Sigmoid colon (tissue), 7 donors: ENCODE measurements at places on chromosomes 7 and 10. TPM values are rescaled to one million over a fixed set of nuclear protein-coding genes. Genes with fewer than 3 reads are reported as not detected.

DNA sequence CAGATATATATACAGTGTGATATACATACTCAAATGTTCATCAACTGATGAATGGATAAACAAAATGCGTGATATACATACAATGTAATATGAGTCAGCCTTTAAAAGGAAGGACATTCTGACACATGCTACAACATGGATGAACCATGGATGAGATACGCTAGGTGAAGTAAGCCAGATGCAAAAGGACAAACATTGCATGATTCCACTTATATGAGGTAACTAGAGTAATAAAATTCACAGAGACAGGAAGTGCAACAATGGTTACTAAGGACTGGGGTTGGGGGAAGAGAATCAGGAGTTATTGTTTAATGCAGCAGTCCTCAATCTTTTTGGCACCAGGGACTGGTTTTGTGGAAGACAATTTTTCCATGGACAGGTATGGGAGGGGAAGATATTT, 47.3 kb upstream of the PIK3AP1 start:
- DNase-seq: no peak

DNA sequence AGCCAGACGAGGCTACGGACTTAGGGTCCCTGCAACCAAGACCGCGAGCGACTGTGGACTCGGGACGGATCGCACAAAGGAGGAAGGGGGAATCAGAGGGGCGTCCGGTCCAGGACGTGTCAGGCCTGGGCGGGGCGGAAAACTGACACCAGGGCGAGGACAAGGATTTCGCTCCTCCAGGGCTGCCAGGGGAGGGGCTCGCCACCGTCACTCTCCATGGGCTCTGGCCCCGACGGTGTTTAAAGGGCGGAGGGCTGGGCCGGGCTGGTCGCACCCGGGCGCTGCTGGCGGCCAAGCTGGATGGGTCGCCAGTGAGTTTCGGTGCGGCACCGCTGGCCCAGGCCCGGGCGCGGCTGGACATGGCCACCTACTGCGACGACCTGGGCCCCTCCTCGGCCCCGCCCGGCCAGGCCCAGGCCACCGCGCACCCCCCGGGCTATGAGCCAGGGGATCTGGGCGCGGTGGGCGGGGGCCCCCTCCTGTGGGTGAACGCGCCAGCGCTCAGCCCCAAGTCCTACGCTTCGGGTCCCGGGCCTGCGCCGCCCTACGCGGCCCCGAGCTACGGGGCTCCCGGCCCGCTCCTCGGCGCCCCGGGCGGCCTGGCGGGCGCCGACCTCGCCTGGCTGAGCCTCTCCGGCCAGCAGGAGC, at the start of gene FOXI2:
FOXI2 (plus strand) TSS at position 271 of the 648 bp plus-strand sequence; CDS start at position 360, 89 bp downstream.
- DNase-seq: no peak

DNA sequence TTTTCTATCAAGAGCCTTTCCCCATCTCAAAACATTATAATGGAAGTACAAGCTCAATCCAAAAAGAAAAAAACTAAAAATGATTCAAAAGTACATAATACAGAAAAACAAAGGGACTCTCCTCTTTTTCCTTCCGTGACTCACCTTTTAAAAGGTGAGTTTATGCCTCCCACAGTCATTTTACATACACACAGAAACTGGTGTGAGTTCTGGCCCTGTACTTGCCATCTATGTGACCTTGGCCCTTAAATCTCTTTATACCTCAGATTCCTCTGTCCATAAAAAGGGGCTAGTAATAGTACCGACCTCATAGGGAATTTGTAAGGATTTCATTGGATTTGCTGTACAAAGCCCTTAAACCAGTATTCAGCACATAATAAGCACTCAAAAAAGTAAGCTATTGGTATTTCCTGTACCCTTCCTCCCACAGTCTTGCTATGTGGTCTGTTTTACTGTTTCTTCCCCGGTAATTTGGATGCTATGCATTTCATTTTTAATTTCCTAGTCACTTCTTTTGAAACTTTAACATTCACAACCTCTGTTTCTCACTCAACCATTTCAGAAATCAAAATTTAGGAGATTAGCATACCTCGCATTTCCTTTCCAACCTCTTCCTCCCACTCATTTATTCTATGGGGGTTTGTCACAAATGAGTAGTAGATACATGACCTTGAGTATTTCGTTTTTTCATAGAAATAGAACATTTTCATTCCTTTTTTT, 39.0 kb downstream of the STK17A start:
- no peak for DNase-seq

- DNase-seq: peak; percentile 84
Measured at GRCh38 chr7:42096681-42097561, 140.1 kb downstream of the GLI3 start.

BUD23 gene
- total RNA-seq: 37.1 TPM

DNA sequence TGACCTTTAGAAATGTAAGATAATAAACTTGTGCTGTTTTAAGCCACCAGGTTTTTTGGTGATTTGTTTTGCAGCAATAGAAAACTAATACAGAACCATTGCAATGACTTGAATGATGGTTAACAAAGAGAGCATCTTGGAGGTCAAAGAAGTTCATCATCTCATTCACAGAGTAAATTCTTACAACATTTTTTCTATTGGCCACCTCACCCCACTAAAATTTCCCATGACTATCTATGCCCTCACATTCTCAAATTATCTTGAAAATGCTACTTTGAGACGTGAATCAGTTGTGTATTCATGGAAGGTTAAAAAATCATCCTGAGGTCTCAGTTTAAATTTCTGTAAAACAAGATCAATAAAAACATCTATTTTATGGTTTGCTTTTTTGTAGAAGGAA, 754.2 kb downstream of the SORCS1 start:
- no peak for DNase-seq

GRCh38 chr10:30420266-30420665, 13.7 kb upstream of the MAP3K8 start:
- DNase-seq: no peak

GRCh38 chr7:87156709-87157108, 4.5 kb downstream of the DMTF1 start:
- DNase-seq: no peak

- no peak for DNase-seq
Measured at GRCh38 chr10:106973288-106973687, 191.2 kb downstream of the SORCS1 start.

SLC13A1 gene
- not detected for total RNA-seq

CALML3 gene
- total RNA-seq: not detected

FAM131B gene
- 6.4 TPM for total RNA-seq

- no peak for DNase-seq
Measured at GRCh38 chr10:91799612-91799975, 1.4 kb downstream of the TNKS2 start.

PTTG1IP2 gene
- total RNA-seq: not detected

AKR1D1 gene
- total RNA-seq: not detected

DNA sequence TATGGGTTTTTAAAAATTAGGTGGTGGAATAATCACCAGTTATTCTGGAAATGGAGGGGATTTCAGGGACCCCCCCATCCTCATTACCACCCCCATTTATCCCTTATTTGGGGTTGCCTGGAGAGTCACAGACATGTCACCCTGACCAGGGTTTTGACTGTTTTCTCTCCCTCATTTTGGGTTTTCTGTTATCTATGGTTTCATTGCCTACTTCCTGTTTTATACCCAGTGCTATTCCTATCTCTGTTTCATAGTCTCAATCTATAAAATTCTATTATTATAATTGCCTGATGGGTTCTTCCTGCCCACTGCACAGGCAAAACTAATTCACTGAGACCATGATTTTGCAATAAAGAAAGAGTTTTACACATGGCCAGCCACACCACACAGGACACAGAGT, 15.9 kb upstream of the FAM221A start:
- DNase-seq: no peak

- DNase-seq: no peak
Measured at GRCh38 chr7:7533831-7534430, 1.7 kb downstream of the COL28A1 start.

SDHAF3 gene
- total RNA-seq: 3.3 TPM

- no peak for DNase-seq
Measured at GRCh38 chr10:125849448-125849847, 26.1 kb downstream of the BCCIP start.

- no peak for DNase-seq
Measured at GRCh38 chr7:126659124-126659523, 593.6 kb downstream of the GRM8 start.

DNAJC12 gene
- 18.5 TPM for total RNA-seq

CHN2 gene
- 37.7 TPM for total RNA-seq

DNA sequence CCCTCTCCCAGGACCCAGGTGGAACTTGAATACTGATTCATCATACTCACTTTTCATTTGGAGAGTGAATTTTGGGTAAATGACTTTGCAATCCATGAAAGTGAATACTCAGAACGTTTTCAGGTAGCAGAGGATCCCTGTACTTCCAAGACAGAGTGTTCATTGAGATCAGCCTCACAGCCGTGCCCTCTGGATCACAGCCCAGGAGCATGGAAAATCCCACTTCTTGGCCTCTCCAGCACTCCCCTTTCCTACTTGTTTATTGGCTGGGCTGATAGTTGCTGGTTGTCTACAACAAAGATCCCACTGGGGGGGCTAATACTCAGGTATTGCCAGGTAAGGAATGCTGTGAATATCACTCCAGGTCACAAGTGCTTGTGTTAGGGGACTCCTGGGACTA, 5.9 kb downstream of the GCK start:
- DNase-seq: no peak

NPFFR1 gene
- under 0.01 TPM for total RNA-seq

GRCh38 chr7:22660732-22661131, 66.3 kb upstream of the IL6 start:
- DNase-seq: no peak

DNA sequence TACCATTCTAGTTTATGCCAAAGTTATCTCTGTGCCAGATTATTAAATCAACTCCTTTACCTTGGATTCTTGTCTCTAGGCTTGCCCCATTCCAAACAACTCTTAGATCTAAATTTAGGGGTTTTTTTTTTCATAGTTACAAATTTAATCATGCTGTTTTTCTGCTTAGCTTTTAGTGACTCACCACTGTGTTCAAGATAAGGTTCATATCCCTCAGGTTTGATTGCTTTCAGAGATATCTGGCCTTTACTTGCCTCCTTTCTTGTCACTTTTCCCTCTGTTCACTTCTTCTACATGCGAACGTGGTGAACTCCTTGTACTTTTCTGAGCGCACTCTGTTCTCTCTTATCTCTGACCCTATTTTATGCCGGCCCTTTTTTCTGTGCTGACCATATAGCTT, 78.2 kb downstream of the VPS50 start:
- DNase-seq: no peak

- no peak for DNase-seq
Measured at GRCh38 chr7:50317221-50317678, 12.7 kb downstream of the IKZF1 start.

CACNB2 gene
- total RNA-seq: 56.9 TPM

GRCh38 chr10:103679096-103679790, 176.1 kb downstream of the SH3PXD2A start:
- no peak for DNase-seq

STEAP1B gene
- 1.4 TPM for total RNA-seq

DNA sequence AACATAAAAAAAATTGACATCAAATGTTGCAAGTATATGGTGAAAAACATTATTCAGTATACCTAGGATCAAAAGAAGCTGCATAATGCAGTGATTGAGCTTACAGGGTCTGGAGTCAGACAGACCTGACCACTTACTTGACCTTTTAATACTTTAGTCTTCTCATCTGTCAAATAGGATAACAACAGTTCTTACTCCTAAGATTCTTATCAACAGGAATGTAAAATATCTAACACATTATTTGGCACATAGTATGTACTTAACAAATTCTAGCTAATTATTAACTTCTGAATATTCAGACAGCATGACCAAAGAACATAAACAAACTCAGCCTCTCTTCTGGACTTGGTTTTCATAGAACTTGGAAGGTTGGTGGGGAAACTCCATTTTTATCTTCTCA, 45.6 kb upstream of the PIP4K2A start:
- no peak for DNase-seq

ZNF239 gene
- 5.5 TPM for total RNA-seq

GRCh38 chr10:37754538-37755323, 102.7 kb downstream of the ZNF248 start:
- DNase-seq: no peak

DNA sequence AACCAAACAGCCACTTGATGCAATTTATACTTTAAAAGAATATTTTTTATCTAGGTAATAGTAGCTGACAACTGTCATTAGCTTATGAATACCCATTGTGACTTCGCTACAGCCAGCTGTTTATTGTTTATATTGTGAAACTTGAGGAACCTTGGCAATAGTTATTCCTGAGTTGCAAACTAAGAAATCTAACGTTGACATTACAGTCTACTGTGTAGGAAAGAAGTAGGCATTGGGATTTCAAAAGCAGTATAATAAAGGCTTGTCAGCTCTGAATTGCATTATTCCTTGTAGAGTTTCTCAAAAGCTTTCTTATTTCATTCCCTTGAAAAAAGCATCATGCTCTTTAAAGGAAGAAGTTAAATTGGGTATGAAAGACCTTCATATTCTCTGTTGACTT, 42.7 kb upstream of the OIT3 start:
- DNase-seq: no peak

- peak; percentile 48 for DNase-seq
Measured at GRCh38 chr10:49613165-49613881, 514 bp upstream of the CHAT start.

GHRHR gene
- not detected for total RNA-seq
